CD4-positive, alpha-beta T cell treated with Interleukin-1 beta for 1 hour (primary cell): ENCODE measurements at places on chromosomes 3 and 15.

- no peak for DNase-seq
These were observed 847.7 kb downstream of the EPHA3 start for GRCh38 chr3:89955156-89955555.

- no peak for DNase-seq
These were observed 47.7 kb upstream of the HES1 start for GRCh38 chr3:194087995-194088855.

DNA sequence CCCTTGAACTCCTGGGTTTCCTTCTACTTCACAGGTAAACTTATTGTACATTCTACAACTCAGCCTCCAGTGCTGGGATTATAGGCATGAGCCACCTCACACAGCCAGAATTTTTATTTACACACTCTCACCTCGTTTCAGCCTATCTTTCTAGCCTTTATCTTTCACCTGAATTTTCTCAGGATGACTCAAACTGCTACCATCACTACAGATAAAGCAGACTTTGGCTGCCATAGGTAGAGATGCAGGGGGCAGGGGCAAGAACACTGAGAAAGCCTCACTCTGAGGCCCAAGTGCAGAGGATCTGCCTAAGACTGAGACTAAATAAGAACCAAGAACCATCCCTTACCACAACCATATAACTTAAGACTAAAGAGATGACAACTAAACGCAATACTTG lies 59.0 kb downstream of the ETFA start:
- DNase-seq, result no peak

DNA sequence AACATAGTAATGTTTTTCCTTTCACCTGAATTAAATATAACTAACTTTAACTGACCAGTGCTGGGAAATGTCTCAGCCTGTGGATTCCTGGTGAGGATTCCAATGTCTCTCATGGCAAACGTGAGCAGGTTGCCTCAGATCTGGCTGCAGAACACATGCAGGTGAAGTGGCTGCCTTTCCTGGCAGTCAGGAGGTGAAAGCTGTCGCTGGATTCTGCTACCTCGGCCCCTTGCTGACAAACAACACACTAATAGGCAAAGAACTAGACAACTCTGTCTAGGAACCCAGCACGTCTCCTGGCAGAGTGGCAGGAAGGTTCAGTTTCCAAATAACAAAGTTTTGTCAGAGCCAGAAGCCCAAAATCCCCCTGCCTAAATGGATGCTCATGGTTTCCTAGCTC lies 400.8 kb upstream of the PPP2R3A start:
- DNase-seq, result no peak

- DNase-seq, result no peak
These were observed 25.2 kb downstream of the PLXNB1 start for GRCh38 chr3:48404440-48405342.

GRCh38 chr3:72336821-72337479 lies 511.3 kb downstream of the SHQ1 start:
- no peak for DNase-seq

DNA sequence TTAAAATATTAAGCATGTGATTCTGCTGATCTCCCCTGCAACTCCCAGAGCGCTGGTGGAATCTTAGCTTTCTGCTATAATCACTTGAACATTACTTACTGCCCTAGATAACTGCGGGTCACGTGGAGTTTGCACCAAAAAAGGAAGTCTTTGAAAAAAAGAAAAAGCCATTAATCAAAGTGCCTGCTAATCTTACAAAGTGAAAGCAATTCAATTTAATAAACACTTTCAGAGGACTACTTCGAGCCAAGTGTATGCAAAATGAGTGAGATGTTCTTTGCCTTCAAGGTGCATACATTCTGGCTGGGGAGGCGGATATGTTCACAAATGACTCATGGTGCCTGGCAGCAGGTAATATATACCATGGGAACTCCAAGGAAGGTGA lies 109.9 kb upstream of the GAP43 start:
- no peak for DNase-seq

DNA sequence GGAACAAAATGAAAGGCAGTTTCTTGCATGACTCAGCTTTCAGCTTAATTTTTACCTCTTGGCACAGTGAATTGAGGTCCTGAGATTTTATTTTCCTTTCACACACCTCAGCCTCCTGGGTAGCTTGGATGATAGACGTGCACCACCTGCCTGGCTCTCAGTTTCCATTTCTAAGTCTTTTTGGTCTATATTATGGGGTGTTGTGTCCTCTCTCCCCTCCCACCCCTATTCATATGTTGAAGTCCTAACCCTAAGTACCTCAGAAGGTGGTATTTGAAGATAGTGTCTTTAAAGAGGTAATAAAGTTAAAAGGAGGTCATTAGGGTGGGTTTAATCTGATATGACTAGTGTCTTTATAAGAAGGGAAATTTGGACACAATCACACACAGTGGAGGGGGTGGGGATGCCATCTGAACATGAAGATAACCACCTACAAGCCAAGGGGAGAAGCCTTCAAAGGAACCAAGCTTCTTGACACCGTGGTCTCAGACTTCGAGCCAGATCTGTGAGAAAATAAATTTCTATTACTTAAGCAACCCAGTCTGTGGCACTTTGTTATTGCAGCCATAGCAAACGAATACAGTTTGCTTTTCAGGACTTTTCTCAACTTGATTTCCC lies 85.2 kb downstream of the STRIT1 start:
- no peak for DNase-seq

DNA sequence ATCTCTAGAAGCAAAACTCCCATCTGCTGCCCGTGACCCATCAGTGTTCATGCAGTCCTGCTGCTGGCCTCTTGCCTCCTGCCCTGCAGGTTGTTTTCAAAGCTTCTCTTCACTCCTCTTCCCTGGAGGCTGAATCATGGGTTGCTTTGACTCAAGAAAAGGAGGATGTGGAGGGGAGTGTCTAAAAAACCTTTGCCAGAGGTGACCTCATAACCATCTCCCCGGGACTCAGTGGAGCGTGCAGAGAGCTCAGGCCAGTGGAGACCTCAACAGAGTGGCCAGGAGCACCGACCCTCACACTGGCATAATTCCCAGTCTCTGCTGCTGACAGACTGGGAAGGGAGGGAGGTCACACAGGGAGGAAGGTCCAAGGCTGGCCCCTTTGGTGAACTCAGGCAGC lies 60.9 kb upstream of the ITGA11 start:
- DNase-seq, result no peak

GRCh38 chr3:78703944-78704343 lies 1063.9 kb downstream of the ROBO1 start:
- no peak for DNase-seq

DNA sequence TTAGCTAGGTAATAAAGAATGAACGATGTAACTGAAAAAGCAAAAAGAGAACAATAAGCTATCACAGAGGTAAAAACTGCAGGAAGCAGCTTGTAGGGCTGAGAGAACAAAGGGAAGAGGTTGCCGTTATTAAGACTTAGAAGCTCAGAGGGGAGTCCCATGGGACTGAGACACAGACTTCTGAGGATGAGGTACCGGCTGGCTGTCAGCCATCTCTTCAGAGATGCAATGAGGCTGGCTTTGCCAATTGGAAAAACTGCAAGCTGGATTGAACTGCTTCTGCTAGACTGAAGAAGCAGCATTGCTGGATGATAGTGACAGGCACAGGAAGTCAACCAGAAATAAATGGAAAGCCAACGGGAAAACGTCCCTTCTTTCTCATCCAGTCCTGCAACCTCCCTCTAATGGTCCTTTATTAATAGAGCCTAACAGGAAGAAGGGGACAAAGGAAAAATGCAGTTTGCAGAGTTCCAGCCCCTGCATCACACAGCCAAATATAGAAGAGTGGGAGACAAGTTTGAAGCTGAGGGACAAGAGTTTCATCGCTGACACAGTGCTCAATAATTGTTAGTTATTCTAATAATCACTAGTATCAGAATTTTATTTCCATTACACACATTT lies 21.1 kb upstream of the KLHL6 start:
- DNase-seq, result no peak

DNA sequence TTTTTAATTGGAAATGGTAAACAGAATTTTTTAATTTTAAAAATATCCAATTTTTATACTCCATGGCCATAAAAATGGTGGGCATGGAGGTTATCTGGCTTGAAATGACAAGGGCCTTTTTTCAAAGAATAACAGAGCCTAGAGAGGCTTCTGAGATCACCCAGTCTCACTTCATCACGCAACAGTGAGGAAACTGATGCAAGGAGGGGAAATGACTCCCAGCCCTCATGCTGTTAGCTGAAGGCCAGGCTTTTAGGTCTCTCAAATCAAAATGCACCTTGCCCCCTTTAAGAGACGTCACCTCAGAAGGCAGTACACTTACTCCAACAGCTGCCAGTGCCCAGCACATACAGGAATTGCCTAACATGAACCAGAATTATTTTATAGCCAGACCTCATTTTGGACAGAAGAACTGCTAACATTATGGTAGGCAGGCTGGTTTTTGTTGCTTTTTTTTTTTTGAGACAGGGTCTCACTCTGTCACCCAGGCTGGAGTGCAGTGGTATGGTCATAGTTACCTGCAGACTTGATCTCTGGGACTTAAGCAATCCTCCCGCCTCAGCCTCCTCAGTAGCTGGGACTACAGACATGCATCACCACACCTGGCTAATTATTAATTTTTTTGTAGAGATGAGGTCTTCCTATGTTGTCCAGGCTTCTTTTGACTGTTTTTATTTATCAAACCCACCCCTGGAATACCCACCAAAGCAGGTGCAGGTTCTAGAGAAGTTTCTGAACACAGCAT lies 9.1 kb downstream of the RAB43 start:
- no peak for DNase-seq

DNA sequence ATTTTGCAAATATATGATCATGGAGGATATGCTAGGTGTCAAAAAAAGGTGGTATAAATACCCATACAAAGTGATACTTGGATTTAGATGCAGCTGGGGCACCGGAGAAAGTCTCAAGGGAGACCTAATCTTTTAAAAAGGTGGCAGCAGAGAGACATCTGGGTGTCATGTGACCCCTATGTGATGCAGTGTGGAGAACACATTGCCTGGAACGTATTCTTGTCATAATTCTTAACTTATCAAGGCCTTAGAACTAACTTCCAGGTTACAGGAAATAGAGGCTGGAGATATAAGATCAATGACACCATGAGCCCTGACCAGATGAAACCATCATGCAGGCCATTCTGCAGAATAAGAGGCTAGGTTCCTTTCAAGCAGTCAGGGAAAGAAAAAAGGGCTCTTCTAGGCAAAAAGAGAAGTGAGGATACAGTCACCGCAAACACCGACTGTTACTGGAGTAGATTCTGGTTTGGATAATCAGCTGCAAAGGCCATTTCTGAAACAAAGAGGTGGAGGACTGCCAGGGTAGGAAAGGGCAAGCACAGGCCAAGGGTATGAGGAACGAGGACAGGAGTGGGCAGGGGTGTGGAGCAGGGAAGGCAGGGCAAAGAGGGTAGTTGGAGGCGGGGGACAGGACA lies 100.6 kb downstream of the OXNAD1 start:
- DNase-seq, result no peak

- DNase-seq, result no peak
These were observed 42.7 kb upstream of the ATP2B2 start for GRCh38 chr3:10547841-10548783.

- DNase-seq, result no peak
These were observed 97.8 kb downstream of the IGSF11 start for GRCh38 chr3:118936811-118937210.

DNA sequence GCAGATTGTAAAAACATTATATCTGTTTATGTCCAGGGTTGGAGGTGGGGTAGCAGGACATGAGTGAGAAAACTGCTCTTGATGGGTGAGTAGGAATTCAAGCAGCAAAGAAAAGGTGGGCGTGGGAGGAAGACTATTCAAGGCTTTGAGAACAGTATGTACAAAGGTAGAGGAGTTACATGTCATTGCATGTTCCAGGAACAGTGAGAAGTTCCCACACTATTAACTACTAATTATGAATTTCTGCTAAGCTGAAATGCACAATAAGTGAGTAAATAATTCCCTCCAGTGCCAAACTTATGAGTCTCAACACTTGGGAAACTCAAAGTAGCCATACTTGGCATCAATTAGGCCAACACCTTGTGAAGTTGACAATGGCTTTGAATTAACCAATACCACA lies 80.1 kb downstream of the SRGAP3 start:
- no peak for DNase-seq

- DNase-seq, result no peak
These were observed 29.8 kb downstream of the CCR3 start for GRCh38 chr3:46272028-46272451.

GRCh38 chr15:63698692-63699091 lies 101.5 kb downstream of the FBXL22 start:
- DNase-seq, result no peak

DNA sequence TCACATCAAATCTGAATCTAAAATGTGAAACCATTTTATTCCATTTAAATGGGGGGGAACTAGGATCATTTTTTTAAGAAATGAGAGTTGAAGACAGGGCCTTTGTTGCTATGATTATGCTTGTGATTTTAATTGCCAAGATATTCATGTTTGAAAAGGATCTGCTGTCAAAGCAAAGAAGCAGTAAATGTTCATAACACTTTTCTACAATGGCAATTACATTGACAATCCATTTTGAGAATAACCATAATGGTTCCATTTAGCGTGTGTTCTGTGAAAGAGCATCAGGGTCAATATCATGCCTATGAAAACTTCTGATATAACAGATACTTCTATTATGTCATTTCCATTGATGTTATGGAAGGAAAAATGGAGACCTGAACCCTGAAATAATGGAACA lies 745.8 kb upstream of the SGO1 start:
- DNase-seq, result no peak

- no peak for DNase-seq
These were observed 32.1 kb downstream of the HERC2 start for GRCh38 chr15:28289694-28290463.

- peak; percentile 42 for DNase-seq
These were observed 22.5 kb downstream of the PXK start for GRCh38 chr3:58355179-58355578.

- DNase-seq, result no peak
These were observed 31.6 kb downstream of the TSC22D2 start for GRCh38 chr3:150439657-150440056.

DNA sequence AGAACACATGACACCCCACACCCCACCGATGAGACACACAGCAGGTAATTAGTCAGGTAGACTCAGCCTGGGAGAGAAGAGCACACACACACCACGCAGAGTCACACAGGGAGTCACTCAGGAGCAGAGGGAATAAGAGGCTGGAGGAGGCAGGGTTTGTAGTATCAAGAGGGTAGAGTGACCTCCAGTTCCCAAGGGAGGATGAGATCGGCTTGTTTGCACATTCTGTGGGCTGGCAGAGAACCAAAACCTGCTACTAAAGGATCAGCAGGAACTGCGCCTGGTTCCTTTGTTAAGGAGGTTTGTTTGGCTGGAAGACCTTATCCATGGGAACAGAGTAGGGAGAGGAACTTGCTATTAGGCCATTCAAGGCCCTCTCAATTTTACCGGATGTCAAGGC lies 281.4 kb upstream of the SLCO3A1 start:
- no peak for DNase-seq
